Foreskin keratinocyte (primary cell): ENCODE measurements at places on chromosomes 6 and 20. TPM values are rescaled to one million over a fixed set of nuclear protein-coding genes. Genes with fewer than 3 reads are reported as not detected.

The APOM gene
- 0.88 and 1.3 TPM in 2 replicates for total RNA-seq

The F13A1 gene
- not detected in 2 replicates for total RNA-seq

The ENPP3 gene
- not detected in 2 replicates for total RNA-seq

The SAPCD1 gene
- total RNA-seq, result 2.4 and 3.1 TPM in 2 replicates

The TMEM244 gene
- not detected in 2 replicates for total RNA-seq

The LRRC73 gene
- 0.37 and 0.39 TPM in 2 replicates for total RNA-seq
